Sigmoid colon (tissue), 7 donors: ENCODE measurements at places on chromosomes 6 and 20. TPM values are rescaled to one million over a fixed set of nuclear protein-coding genes. Genes with fewer than 3 reads are reported as not detected.

The ZSCAN23 gene
- total RNA-seq = 3.9 TPM

The SLC35D3 gene
- 1.4 TPM for total RNA-seq

GRCh38 chr20:2004171-2004570 lies 10.3 kb upstream of the PDYN start:
- no peak for DNase-seq

GRCh38 chr6:78829407-78829806 lies 37.9 kb upstream of the IRAK1BP1 start:
- DNase-seq = no peak

GRCh38 chr6:107943626-107944439 lies 14.2 kb downstream of the SEC63 start:
- DNase-seq = no peak

DNA sequence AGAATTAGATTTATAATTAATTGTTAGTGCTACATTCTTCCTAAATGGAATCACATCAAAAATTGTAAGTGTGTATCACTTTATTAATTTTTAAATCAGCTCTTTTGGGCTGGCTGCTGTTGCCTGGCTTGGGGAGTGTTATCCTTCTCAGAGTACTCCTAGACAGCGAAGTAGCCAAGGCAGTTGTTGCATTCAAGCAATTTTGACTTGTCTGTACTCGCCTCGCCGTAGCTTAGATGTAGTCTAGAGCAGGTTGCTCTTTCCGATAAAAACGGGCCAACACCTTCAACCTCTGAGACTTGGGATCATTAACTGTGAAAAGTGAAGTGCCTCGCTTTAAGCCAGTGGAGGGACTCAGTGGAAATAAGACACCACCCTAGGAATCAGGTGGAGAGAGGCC lies 151.3 kb downstream of the FARS2 start:
- no peak for DNase-seq

The MYCT1 gene
- total RNA-seq = 6.8 TPM

The BANF2 gene
- not detected for total RNA-seq

- DNase-seq = no peak
Observed at GRCh38 chr6:2635911-2636310, 114.8 kb downstream of the MYLK4 start.

The DSE gene
- 27.7 TPM for total RNA-seq

- no peak for DNase-seq
Observed at GRCh38 chr20:37075932-37076685, 19.7 kb downstream of the RBL1 start.

GRCh38 chr6:29479560-29479959 lies 8.2 kb downstream of the MAS1L start:
- no peak for DNase-seq

The RGS17 gene
- 0.71 TPM for total RNA-seq

- DNase-seq = no peak
Observed at GRCh38 chr6:17389274-17389847, 4.0 kb upstream of the CAP2 start.

The HLA-DMA gene
- total RNA-seq = 18.3 TPM

- no peak for DNase-seq
Observed at GRCh38 chr6:6402591-6402990, 82.1 kb upstream of the F13A1 start.

GRCh38 chr6:169824021-169824420 lies 72.6 kb downstream of the ERMARD start:
- no peak for DNase-seq

DNA sequence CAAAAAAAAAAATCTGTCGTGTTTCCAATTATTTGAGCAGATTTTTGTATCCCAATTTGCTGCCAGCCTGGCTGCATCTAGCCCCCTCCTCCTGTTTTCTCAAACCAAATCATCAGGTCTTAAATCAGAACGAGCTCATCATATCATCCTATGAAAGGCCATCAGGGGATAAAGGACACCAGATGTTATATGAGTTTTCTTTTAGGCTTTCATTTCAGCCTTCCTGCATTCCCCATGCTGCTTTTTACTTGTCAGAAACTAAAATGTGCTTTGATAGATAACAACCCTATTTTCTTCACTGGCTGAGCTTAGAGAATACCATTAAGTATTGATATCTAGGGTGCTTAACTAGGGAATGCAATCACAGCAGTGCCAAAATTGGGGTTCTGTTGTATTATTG lies 968.4 kb upstream of the SLC35B3 start:
- DNase-seq = no peak

DNA sequence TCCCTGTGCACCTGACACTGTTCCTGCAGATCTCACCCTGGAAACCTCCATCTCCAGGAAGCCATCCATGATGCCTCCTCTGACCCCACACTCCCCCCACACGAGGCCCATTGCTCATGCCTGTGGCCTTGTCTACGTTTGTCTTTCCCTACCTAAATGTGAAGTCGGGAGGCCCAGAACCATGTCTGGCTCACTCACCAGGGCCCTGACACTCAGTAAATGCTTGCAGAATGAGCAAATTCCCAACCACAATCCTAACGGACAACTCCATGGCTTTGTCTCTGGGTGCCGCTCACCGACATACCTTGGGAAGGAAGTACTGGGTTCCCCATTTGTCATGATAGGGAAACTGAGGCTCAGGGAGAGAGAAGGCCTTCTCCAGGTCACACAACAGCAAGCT lies 7.3 kb downstream of the PEDS1 start:
- DNase-seq = no peak

- DNase-seq = no peak
Observed at GRCh38 chr6:25959890-25960536, 2.6 kb upstream of the TRIM38 start.

The COL21A1 gene
- 62.5 TPM for total RNA-seq

DNA sequence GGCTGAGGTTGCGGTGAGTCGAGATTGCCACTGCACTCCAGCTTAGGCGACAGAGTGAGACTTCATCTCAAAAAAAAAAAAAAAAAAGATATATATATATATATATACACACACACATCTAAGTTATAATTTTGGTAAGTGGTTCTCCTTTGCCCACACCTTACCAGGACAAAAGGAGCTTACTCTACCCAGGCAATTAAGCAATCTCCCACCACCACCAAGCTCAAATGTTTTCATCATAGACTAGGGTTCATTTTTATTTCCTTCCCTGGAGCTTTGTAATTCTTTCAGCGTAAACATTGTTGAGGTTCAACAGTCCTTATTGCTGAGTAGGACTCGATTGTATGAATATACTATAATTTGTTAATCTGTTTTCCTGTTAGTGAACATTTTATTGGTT lies 23.5 kb downstream of the AMD1 start:
- DNase-seq = no peak

The PRR18 gene
- total RNA-seq = not detected

The ZNF341 gene
- total RNA-seq = 1.4 TPM

DNA sequence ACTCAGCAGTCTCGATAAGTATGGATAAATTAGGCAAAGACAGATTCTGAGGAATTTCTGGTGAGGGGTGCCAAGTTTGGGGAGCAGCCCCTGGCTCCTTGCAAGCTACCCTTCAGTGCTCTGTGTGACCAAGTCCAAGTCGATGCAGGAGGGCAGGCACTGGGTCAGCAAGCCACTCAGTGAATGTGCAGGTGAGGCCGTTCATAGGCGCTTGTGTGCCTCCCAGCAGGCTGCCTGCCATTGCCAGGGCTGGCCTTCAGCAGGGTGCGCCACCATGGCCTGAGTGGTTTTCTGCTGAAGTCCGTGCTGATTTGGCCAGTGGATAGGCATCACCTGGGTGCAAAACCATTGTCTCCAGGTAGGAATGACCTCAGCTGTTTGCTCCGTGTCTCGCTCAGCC lies 3.3 kb upstream of the GNRH2 start:
- DNase-seq = peak; percentile 41

The DNAH8 gene
- not detected for total RNA-seq

The ALDH8A1 gene
- 1.1 TPM for total RNA-seq

- DNase-seq = no peak
Observed at GRCh38 chr6:45427726-45428125, 50.0 kb upstream of the SUPT3H start.

The MAS1 gene
- not detected for total RNA-seq

DNA sequence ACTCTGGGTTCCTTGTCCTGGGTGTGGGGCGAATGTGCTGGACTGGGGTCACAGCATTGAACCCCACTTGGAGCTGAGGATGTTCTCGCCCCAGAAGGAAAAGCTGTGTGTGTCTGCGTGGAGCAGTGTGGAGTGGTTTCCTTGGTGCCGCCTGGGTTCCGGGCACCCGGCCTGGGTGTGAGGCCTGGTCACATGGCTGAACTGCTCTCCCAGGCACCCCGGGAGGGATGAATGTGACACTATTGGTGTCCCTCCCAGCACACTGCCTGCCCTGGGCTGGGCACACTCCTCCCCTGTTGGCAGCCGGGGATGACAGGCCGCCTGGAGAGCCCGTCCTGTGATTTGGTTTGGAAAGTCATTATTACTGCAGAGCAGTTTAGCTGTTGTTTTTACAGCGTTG lies 12.3 kb downstream of the MYT1 start:
- no peak for DNase-seq

GRCh38 chr6:135265278-135265677 lies 84.2 kb downstream of the MYB start:
- DNase-seq = no peak

DNA sequence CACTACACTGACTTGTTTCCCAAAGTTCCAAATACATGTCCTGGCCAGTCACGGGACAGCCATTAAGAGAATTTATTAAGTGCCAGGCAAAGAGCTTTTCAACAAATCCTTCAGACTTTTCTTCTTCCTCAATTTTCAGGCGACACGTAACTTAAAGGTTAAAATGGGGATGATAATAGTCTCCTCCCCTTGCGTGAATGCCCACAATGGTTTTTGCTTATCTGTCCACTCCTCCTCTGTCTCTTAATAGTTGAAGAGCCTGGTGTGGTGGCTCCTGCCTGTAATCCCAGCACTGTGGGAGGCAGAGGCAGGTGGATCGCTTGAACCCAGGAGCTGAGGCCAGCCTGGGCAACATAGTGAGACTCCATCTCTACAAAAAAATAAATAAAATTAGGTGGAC lies 11.4 kb upstream of the PARD6B start:
- peak; percentile 15 for DNase-seq

DNA sequence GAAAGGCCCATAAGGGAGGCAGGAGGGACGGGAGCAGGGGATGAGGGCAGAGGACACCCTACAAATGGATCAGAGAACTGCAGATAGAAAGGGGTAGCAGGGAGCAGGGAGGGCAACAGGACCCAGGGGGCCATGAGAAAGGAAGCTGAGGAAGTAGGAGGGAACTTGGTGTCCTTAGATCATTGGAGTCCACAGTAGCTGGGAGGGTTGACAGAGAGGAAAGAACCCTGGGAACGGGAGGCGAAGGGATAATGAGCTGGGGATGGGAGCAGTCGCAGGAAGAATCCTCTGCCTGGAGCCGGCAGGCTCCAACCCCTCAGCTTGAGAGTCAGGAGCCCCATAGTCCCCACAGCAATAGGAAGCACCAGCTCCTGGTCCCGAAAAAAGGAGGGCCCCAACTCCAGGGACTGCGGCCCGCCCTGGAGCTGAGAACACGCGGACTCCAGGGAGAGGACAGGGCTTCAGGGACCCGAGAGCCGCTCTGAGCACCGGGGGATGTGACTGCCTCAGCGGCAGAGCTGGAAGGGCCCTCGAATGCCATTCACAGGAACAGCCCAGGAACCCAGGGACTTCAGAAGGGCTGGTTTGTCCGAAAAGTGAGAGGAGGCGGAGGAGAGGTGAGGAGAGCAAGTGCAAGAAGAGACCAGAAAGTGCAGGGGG lies 32.7 kb downstream of the HLA-A start:
- no peak for DNase-seq

The MANEA gene
- total RNA-seq = 10.0 TPM

DNA sequence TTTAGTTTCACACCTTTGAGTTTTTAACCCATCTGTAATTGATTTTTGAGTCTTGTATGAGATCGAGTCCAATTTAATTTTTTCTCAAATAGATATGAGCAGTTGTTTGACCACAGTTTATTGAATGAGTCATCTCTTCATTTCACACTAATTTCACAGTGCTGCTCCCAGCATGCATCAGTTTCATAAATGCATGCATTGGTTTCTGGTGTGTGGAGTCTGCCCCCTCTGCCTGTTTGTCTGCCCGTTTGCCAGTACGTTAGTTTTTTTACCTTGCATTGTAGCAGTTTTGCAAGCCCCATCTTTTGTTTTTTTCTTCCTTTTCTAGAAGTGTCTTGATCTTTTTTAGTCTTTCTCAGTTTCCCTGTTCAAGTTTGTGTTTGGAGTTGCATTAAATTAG lies 11.9 kb downstream of the SLX4IP start:
- DNase-seq = no peak

- no peak for DNase-seq
Observed at GRCh38 chr6:154106251-154106650, 67.2 kb downstream of the OPRM1 start.

The EDN1 gene
- total RNA-seq = 6.4 TPM

GRCh38 chr6:132261354-132261753 lies 139.9 kb downstream of the MOXD1 start:
- DNase-seq = no peak

DNA sequence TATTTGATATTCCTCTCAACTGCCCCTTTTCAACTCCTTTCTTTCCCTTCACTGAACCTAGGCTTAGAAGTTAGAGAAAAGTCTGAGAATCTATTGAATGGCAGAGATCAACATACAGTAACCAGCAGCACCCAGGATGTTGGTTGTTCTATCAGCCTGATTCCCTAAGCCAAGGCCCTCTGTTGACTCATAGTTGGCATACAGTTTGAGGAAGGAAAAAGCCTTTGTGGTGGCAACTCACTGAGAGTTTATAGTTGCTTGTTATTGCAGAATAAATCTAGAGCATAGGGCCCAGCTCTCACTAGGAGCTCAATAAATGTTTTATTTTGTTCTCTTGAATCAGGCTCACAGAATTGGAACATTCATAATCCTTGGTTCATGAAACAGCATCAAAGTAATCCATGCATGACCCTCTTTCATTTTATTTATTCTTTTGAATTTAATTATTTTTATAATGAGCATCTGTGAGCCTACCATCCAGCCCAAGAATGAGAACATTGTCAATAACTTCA lies 119.1 kb upstream of the ADGRF1 start:
- DNase-seq = no peak

DNA sequence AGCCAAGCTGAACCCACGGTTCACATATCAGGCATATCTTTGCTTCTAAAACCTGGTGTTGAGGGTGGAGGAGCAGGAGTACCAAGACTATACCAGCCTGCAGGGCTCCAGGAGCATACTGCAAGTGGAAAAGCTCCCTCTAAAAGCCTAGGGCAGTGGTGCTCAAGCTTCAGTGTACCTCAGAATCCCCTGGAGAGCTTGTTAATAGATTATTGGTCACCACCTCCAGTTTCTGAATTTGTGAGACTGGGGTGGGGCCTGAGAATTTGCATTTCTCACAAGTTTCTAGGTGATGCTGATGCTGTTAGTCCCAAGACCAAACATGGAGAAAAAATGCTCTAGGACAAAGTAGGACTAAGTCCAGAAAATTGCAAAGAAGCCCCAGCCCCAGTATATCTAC lies 65.4 kb downstream of the FILIP1 start:
- DNase-seq = no peak

The MAS1L gene
- not detected for total RNA-seq

The PTK7 gene
- total RNA-seq = 6.1 TPM

The CTSZ gene
- 93.9 TPM for total RNA-seq

- DNase-seq = no peak
Observed at GRCh38 chr20:62350098-62350628, 16.9 kb downstream of the LAMA5 start.

The PARD6B gene
- total RNA-seq = 1.8 TPM
